ENCODE measurements at places on chromosomes 16 and 17.

DNA sequence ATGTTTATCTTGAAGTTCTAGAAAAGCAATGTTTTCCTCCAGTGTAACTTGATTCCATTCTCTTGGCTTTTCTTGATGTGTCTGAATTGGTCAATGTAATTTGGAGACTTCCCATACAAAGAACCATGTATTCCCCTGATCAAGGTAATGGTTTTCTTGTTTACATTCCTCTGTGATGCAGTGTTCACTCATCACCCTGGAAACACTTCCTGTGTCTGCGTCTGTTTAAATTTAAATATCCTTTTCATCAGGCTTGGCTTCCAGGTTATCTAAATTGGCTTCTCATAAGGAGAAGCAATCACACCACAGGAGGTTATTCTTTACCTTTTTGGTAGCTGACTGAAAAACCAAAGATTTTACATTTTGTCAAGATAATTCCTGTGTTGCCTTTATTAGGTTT, 237.3 kb upstream of the WSCD1 start:
- DNase-seq, result no peak

DNA sequence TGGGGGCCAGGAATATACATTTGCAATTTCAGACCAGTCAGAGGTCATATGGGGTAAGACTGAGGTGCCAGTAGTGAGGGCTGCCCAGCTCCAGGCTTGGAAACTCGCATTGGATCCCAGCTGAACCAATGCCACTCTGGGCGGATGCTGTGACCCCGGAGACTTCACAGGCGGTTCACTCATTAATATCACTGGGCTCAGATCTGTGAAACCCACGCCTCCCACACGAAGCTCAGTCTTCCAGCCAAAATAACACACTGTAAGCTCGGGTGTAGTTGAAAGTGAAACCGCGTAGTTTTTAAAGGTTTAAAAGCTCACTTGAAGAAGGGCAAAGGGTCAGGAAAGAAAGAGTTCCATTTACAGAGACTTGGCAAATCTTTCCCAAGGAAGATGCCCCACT, 254.8 kb downstream of the FOXL1 start:
- no peak for DNase-seq

DNA sequence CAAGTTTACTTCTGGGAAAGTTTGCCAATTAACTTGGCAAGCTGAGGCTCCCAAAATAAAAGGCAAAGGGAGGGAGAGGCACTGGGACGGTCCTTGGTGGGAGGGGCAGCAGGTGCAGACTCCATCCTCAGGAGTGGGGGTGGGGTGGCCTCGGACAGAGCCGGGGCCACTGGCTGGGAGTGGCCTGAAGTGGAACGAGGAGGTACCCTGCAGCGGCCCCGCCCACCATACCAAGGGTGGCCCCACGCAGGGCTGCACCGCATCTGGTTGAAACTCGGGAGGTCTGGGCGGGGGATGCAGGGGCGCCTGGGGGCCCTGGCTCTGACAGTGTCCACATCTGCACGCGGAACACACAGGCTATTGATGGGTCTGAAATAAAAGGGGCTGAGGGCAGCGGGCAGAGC, 42.4 kb upstream of the SLC38A10 start:
- no peak for DNase-seq

GRCh38 chr17:28702026-28702751, 9.5 kb downstream of the PROCA1 start:
- DNase-seq, result no peak

DNA sequence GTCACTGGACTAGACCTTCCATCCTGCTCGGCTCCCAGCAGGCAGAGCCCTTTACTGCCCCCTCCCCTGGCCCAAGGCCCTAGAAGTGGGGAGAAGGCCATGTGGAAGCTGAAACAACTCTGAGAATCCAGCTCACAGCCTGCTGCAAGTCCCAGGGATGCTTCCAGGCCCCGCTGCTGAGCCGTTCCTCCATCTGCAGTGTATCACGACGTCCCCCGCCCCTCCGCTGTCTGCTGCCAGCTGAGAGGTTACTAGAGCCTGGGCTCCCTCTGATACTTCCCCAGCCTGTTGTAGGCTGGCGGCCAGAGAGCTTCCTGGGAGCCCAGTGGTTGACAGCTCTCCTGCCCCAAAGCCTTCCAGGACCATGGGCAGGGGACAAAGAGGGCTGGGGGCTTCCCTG, 118.2 kb downstream of the MGAT5B start:
- DNase-seq, result no peak

GRCh38 chr17:37174205-37174604, 201.6 kb upstream of the C17orf78 start:
- no peak for DNase-seq

- DNase-seq, result no peak
Measured at GRCh38 chr16:72458035-72458434, 286.1 kb upstream of the PMFBP1 start.

DNA sequence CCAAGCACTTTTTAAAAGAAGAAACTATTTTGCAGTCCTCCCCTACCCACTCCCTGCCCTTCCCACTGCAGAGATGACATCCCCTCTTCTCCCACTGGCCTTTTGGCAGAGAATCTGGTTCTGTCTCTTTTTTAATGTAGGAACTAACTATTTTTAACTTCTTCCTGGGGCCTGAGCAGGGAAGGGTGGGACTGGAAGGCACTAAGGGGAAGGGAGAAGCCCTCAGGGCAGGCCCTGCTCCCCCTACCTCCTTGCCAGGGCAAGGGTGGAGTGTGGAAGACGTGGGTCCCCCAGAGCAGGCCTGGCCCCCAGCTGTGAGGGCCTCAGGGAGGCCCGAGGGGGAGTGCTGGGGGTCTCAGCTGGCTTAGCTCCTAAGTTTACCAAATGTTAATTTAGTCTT, 19.5 kb downstream of the UNC13D start:
- no peak for DNase-seq

DNA sequence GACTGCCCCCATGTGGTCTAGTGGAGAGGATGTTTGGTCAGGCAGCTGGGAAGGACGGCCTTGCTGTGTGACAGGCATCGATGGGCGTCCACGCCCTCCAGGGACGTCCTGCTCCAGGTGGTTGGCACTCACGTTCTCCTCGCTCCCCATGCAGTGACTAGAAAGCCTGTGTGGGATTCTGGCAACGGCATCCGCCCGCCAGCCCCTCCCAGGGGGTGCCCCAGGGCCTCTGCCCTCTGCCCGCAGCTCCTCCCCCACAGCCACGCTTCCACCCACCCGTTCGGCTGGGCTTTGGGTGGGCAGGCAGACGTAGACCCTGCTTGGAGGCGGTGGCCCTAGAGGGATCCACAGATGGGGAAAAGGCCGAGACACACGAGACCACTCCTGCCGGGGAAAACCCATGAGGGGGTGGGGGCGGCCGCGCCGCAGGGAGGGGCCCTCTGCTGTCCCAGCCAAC, 4.7 kb upstream of the IL17C start:
- DNase-seq, result no peak

DNA sequence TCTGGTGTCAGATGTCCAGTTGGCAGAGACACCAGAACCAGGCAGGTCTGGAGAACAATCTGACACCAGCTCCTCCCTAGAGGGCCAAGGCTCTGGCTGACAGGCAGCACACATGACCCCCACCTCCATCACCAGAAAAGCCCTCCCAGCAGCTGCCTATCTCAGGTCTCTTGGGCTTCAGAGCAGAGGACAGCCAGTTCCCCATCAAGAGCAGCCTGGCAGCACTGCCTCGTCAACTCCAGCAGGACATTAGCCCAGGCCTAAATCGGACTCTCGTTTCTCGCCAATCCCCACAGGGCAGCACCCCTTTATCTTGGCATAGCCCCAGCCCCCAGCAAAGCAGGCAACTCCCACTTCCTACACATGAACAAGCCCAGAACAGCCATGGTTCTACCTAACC, 4.4 kb downstream of the JUP start:
- DNase-seq, result no peak

GRCh38 chr16:30669903-30670824, 11.9 kb downstream of the FBRS start:
- no peak for DNase-seq

GRCh38 chr17:47807421-47807820, 14.2 kb downstream of the OSBPL7 start:
- DNase-seq, result no peak

DNA sequence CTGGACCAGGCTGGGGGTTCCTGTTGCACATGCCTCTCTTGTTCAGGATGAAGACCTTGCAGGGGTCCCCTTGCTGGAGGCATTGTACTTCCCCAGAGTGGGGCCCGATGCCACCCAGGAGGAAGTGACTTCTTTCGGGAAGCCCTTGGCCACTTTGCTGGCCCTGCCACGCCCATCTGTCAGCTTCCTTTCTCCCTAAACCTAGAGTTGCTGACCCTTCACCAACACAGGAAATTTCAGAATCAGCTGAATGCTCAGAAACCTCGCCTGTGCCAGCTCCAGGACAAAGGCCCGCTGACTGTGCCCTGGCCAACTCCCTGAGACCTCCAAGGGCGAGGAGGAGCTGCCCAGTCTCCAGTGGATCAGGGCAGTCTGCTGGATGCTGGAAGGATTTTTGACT, 26.7 kb downstream of the WNT9B start:
- no peak for DNase-seq

All from stimulated activated CD4-positive, alpha-beta T cell treated with anti-CD3 and anti-CD28 coated beads, Interleukin-12 subunit alpha, Interleukin-12 subunit beta, amount 100 ng/mL, for 24 hours (primary cell).